ENCODE measurements at places on chromosomes 4 and X. TPM values are rescaled to one million over a fixed set of nuclear protein-coding genes. Genes with fewer than 3 reads are reported as not detected.
A peak's percentile ranks its signal among the peaks of the same experiment; 100 is the strongest.

- DNase-seq = peak; percentile 75
Measured at GRCh38 chr4:73257651-73258435, 755 bp downstream of the ANKRD17 start.

DNA sequence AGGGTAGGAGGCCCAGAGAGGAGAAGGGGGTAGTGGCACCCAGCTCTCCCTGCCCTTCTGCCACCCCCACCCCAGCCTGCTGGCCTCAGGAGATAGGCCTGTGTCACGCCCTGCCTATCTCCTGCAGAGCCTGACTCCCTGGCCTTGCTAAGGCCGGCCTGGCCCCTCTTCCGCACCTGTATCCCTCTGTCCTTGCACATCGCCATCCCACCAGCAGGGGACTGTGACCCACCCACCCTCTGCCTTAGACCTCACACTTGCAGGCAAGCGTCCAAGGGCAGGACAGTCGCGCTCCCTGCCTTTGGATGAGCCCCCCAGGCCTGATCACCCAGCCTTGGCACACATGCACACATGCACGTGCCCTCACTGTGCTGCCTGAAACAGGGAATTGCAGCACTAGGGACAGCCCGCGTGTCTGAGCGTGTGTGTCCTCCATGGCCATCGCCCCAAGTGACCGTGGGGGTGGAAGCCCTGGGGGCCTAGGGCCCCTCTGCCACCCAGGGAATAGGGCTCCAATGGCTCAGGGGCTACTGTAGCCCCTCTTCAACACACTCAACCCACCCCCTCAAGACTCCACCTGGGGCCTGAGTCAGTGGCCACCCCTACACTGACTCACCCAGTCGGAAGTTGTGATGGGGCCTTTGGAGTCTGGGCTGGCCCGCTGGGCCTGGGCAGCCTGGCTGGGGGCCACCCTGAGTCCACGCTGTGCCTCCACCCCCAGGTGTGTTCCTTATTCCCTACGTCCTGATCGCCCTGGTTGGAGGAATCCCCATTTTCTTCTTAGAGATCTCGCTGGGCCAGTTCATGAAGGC is 2.1 kb downstream of the SLC6A8 start:
- peak; percentile 84 for DNase-seq

DNA sequence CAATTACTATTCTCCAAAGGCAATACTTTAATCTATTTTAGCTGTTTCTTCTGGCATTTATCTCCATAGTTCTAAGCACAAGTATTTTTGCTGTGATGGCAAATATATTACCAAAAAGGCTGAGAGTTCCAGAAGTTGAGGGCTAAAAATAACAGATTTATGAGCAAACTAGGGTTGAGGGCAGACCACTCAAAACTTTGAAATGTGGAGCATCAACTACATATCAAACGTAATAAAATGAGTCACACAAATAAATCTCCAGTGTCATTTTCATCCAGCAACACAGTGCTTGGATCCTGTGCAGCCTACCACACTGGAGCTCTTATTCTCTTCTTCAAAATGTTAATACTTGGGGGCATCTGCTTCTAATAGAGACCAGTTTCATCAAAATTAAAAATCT is 163.9 kb downstream of the HS3ST1 start:
- DNase-seq = no peak

DNA sequence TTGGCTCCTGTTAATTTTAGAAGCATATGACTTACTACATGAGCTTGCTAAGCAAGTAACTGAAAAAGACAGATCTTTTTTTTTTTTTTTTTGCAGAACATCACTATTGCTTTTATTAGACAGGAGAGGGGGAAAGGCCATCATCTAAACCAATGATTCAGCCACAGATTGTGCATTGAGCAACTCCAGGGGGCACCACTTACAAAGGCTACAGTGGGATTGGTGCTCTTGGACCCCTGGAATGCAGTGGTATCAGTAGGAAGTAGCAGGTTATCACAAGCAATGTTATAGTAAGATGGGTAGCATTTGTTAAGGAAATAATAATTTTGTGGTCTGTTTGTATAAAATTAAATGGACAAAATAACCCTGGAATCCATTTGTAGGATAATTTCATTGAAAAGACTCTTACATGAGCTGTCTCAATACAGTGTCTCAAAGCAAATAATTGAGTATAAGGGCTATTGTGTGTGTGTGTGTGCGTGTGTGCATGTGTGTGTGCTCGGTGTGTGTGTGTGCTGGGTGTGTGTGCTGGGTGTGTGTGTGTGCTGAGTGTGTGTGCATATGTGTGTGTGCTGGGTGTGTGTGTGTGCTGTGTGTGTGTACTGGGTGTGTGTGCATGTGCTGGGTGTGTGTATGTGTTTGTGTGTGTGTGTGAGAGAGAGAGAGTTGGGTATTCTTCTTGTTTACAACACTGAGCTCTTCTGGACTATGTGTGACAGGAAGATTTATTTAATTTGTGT is 296.3 kb downstream of the PCDH7 start:
- no peak for DNase-seq

Gene CBLL2
- total RNA-seq = under 0.01 TPM

Data from osteoblast (primary cell).